ENCODE measurements at places on chromosomes 11 and 22. TPM values are rescaled to one million over a fixed set of nuclear protein-coding genes. Genes with fewer than 3 reads are reported as not detected.

The FOLR2 gene
- total RNA-seq, result not detected

The CCDC73 gene
- not detected for total RNA-seq

The RGL4 gene
- total RNA-seq, result not detected

The CDC42EP1 gene
- 102 TPM for total RNA-seq

The SCO2 gene
- not detected for total RNA-seq

The RPL3 gene
- 2,001 TPM for total RNA-seq

The HSPB2 gene
- total RNA-seq, result not detected

DNA sequence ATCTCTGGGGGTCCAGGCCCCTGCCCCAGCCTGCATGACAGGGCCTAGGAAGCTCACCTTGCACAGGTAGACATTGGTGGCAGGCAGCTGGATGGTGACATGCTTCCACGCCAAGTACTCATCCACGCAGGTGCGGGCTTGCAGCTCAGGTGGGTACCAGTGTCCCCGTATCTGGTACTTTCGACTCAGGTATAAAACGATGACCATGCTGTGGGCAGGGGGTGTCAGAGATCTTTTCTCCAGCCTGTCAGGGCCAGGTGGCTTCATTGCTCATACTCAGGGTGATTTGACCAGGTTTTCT, 1.6 kb upstream of the GSTT4 start:
- DNase-seq, result no peak

- no peak for DNase-seq
Observed at GRCh38 chr11:27757953-27758352, 57.7 kb upstream of the BDNF start.

DNA sequence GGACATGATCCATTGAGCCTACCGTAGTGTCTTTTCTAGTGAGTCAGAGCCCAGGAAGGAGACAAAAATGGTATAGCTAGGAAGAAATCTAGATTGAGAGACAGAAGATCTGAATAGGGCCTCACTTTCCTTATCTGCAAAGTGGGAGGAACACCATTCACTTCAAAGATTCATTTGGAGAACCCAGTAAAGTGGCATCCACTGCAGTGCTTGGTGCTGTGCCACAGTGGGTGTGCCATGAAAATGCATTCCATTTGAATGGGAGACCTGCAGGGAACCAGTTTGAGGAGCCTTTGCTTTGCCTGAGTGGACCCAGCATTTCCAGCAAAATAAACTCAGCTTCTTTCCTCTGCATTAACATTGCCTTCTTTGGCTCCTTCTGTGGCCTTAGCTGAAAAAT, 470.5 kb upstream of the CADM1 start:
- DNase-seq, result no peak

GRCh38 chr11:1410366-1411291, 20.9 kb downstream of the BRSK2 start:
- no peak for DNase-seq

GRCh38 chr11:38835966-38836365, 2237.9 kb upstream of the RAG2 start:
- no peak for DNase-seq

- DNase-seq, result no peak
Observed at GRCh38 chr22:44783581-44783980, 31.2 kb downstream of the ARHGAP8 start.

- DNase-seq, result no peak
Observed at GRCh38 chr11:67667490-67668191, 6.8 kb downstream of the ALDH3B2 start.

- DNase-seq, result no peak
Observed at GRCh38 chr11:65641297-65642013, 3.6 kb downstream of the SIPA1 start.

GRCh38 chr11:80103142-80103859, 662.5 kb upstream of the TENM4 start:
- peak; percentile 88 for DNase-seq

DNA sequence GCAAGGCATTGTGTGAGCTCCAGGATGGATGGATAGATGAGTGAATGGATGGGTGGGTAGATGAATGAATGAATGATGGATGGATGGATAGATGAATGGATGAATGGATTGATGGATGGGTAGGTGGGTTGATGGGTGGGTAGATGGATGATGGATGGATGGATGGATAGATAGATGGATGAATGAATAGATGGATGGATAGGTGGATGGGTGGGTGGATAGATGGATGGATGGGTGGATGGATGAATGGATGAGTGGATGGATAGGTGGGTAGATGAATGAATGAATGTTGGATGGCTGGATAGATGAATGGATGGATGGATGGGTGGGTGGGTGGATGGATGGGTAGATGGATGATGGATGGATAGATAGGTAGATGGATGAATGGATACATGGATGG, 33.5 kb downstream of the DHCR7 start:
- DNase-seq, result no peak

GRCh38 chr11:61654397-61654829, 25.8 kb upstream of the DAGLA start:
- DNase-seq, result no peak

- DNase-seq, result no peak
Observed at GRCh38 chr11:12329797-12330196, 47.6 kb upstream of the PARVA start.

DNA sequence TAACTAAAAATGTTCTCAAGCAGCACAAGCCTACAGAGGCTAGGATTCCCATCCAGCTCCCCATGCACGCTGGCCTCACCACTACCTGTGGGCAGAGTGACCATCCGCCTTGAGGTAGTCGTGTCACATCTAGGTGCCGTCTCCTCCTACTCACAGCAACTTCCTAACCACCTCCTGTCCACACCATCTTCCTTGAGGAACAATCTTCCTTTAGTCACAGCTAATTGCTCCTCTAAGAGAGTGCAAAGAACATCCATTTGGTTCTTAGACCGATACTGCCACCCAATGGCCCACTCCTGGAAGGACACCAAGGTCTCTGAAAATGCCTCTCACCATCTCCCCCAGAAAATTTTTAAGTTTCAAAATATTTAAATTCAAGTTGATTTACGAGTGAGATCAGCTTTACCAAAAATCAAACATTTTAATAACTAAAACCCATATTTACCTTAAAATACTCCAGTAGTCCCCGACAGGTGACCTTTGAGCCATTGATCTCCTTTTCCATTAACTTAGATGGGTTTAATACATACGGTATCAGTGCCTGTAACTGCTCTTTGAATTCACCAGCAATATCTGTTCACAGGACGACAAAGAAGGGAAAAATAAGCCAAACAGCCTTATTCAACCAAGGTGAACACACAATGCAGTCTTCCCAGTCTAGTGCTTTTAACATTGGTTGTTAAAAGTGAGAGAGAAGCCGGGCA, 21.7 kb upstream of the PLAAT3 start:
- no peak for DNase-seq

GRCh38 chr11:94791216-94791889, 23.2 kb downstream of the AMOTL1 start:
- no peak for DNase-seq

- no peak for DNase-seq
Observed at GRCh38 chr11:2578929-2579270, 120.9 kb downstream of the KCNQ1OT1 start.

- DNase-seq, result no peak
Observed at GRCh38 chr11:30128269-30128932, 102.4 kb upstream of the FSHB start.

DNA sequence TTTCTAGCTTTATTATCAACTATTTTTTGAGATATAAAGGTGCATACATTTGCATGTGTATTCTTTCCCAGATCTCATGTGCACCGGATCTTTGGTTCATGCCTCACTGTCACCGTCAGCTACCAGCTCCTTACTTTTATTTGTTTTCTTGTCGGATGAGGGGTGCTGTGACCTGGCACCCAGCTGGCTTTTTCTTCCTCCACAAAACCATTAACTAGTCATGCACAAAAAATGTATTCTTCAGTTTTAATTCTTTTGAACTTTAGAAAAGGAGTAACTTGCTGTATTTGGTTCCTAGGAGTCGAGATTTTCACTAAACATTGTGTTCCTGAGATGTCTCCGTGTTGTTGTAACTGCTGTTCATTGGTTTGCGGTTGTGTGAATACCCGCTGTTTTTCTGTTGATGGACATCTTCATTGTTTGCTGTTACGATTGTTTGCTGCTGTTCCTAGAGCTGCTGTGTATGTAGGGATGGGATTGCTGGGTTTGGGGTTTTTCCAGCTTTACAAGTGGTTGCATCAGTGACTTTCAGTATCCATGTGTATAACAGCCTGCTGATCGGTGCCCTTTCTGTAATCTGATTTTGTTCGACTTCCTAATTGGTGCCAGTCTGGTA, 39.4 kb downstream of the MOV10L1 start:
- no peak for DNase-seq

GRCh38 chr22:38413085-38414008, 41.7 kb downstream of the KCNJ4 start:
- no peak for DNase-seq

- no peak for DNase-seq
Observed at GRCh38 chr22:19063581-19064353, 58.4 kb downstream of the DGCR2 start.

DNA sequence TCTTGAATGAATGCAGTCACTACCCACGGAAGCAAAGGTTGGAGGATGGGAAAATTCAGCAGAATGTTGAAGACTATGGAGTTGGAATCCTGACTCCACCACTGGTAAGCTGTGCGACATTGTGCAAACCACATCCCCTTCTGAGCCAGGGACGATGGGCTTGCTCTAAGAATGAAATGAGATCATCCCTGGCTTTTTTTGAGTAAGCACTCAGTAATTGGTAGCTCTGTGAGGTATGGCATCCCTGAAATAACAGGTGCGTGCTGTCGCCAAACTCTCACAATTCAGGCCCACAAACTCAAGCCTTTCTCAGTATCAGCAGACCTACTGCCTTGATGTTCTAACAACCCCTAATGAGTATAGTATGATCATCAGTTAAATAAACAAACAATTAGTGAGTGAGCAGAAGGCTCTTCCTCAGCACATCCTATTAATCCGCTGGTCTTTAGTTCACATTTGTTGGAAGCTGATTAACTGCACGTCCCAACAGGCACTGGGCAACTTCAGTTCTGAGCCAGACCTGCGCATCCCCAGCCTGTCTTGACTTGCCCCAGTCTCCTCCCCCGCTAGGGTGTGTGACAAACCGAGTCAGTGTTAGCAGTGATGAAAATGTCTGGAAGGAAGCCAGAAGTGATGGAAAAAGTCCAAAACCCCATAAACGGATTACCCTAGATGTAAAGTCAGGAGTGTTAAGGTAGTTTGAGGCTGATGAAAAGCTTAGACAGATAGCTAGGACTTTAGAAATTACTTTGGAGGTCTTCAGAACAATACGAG, 235.5 kb downstream of the GRIK4 start:
- DNase-seq, result no peak

- DNase-seq, result no peak
Observed at GRCh38 chr11:74683941-74684481, 47.2 kb downstream of the CHRDL2 start.

GRCh38 chr22:24231706-24232105, 13.2 kb downstream of the GGT5 start:
- DNase-seq, result no peak

- DNase-seq, result no peak
Observed at GRCh38 chr11:119991669-119992068, 146.2 kb downstream of the TRIM29 start.

- no peak for DNase-seq
Observed at GRCh38 chr11:110909336-110909735, 197.1 kb upstream of the ARHGAP20 start.

DNA sequence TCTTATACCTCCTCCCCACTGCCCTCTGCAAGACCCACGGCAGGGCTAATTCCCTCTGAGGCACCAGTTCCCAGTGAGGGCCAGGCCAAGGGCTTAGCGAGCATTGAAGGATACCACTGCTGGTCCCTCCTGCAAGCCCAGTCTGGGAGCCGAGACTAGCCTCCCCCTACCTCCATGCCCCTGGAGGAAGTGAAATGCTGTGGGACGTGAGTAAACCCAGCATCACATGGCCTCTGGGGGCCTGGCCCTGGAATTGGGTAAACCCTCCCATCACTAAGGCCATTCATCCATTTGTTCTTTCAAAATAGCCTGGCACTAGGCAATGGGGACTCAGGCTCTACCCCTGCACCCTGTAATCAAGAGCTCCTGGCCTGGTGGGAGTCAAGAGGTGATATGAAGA, 24.7 kb downstream of the ARAP1 start:
- DNase-seq, result no peak

GRCh38 chr11:72067266-72067665, 13.1 kb downstream of the NUMA1 start:
- DNase-seq, result no peak

DNA sequence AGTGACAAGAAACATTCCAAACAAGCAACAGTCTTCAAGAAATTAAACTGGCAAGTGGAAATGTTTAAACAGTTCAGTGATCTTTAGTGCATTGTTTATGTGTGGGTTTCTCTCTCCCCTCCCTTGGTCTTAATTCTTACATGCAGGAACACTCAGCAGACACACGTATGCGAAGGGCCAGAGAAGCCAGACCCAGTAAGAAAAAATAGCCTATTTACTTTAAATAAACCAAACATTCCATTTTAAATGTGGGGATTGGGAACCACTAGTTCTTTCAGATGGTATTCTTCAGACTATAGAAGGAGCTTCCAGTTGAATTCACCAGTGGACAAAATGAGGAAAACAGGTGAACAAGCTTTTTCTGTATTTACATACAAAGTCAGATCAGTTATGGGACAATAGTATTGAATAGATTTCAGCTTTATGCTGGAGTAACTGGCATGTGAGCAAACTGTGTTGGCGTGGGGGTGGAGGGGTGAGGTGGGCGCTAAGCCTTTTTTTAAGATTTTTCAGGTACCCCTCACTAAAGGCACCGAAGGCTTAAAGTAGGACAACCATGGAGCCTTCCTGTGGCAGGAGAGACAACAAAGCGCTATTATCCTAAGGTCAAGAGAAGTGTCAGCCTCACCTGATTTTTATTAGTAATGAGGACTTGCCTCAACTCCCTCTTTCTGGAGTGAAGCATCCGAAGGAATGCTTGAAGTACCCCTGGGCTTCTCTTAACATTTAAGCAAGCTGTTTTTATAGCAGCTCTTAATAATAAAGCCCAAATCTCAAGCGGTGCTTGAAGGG, 6.0 kb downstream of the MALAT1 start:
- DNase-seq, result no peak

DNA sequence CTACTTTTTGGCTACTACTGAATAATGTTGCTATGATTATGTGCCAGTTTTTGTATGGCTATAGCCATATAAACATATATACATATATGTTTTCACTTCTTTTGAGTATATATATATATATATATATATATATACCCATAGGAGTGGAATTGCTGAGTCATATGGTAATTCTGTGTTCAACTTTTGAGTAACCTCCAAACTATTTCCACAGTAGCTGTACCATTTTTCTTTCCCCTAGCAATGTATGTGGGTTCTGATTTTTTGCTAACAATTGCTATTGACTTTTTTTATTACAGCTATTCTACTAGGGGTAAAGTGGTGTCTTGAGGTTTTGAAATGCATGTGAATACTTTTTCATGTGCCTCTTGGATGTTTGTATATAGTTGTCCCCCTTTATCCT, 30.4 kb downstream of the CBL start:
- DNase-seq, result no peak

Data from epithelial cell of proximal tubule (primary cell).